ENCODE measurements at places on chromosomes 7 and 10.

- no peaks in the 10 kb centered on the region for H3K4me1 ChIP-seq
- no peak for DNase-seq
- H3K27me3 ChIP-seq = no peaks in the 10 kb centered on the region
- no peak overlapping the region for H3K4me3 ChIP-seq
- no peak overlapping the region for H3K27ac ChIP-seq
Measured at GRCh38 chr7:37297546-37297945, 151.1 kb downstream of the ELMO1 start.

GRCh38 chr7:130410868-130411541 lies 29.8 kb downstream of the CEP41 start:
- H3K27ac ChIP-seq = peak overlapping the region; percentile 57
- no peak for DNase-seq

DNA sequence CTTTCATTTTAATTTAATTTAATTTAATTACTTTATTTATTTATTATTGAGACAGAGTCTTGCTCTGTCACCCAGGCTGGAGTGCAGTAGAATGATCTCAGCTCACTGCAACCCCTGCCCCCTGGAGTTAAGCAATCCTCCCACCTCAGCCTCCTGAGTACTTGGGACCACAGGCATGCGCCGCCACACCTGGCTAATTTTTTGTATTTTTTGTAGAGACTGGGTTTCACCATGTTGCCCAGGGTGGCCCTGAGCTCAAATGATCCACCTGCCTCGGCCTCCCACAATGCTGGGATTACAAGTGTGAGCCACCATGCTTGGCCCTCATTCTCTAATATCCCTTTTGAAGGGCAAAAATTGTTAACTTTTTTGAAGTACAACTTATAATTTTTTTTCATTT lies 92.9 kb downstream of the XRCC2 start:
- H3K27ac ChIP-seq = no peak overlapping the region
- no peaks in the 10 kb centered on the region for H3K27me3 ChIP-seq
- no peaks in the 10 kb centered on the region for H3K36me3 ChIP-seq
- H3K4me1 ChIP-seq = no peaks in the 10 kb centered on the region
- no peak overlapping the region for H3K4me3 ChIP-seq

- peak overlapping the region; percentile 15 for H3K27ac ChIP-seq
- H3K4me3 ChIP-seq = no peak overlapping the region
- H3K36me3 ChIP-seq = peaks cover 4% of the 10 kb centered on the region
- H3K4me1 ChIP-seq = peaks cover 37% of the 10 kb centered on the region
- DNase-seq = no peak
Measured at GRCh38 chr7:29449569-29450260, 113.9 kb upstream of the PRR15 start.

DNA sequence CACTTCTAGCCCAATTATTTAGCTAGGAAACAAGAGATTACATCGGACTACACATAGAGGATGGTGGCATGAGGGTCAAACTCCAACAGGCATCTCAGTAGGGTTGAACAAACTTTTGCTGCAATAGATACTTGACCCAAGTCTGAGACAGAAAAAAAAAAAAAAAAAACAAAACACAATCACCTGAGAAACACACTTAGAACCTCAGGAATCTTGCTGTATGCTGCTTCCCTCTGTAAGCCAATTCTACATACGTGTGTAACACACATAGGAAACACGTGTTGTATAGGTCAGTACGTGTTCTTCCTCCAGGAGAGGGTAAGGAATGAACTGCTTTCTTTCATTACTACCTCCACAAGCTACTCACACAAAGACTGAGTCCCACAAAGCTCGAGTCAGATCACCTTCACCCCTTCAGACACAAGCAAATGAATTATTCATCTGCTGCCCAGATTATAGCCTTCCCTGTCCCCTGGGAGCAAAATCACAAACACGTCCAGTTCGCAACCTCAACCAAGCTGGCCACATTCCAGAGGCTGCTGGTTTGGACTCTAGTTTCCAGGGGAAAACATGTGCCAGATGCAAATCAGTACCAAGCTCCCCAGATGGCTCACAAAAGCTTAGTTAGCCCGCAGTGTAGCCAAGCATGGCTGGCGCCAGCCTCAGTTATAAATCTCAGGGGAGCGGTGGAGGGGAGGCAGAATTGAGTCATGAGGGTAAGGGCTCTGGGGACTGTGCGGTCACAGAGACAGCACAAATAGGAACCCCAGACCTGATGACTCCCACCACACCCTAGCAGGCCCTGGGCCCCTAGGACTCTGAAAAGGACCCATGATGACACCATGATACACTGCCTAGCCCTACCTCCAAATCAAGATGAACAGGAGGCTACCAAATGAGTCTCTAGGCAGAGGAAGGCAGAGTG lies 15.1 kb downstream of the PSAP start:
- no peak for DNase-seq
- peaks cover 5% of the 10 kb centered on the region for H3K36me3 ChIP-seq
- peaks cover 35% of the 10 kb centered on the region for H3K4me1 ChIP-seq
- no peaks in the 10 kb centered on the region for H3K27me3 ChIP-seq
- peak overlapping the region; percentile 81 for H3K27ac ChIP-seq

- DNase-seq = no peak
- no peaks in the 10 kb centered on the region for H3K36me3 ChIP-seq
- H3K27me3 ChIP-seq = no peaks in the 10 kb centered on the region
- no peak overlapping the region for H3K27ac ChIP-seq
- H3K4me3 ChIP-seq = no peak overlapping the region
- H3K4me1 ChIP-seq = no peaks in the 10 kb centered on the region
Measured at GRCh38 chr10:119007211-119007574, 22.3 kb upstream of the NANOS1 start.

- H3K4me3 ChIP-seq = no peak overlapping the region
- no peak overlapping the region for H3K27ac ChIP-seq
- H3K27me3 ChIP-seq = no peaks in the 10 kb centered on the region
- no peaks in the 10 kb centered on the region for H3K4me1 ChIP-seq
- peaks cover 3% of the 10 kb centered on the region for H3K36me3 ChIP-seq
Measured at GRCh38 chr7:11410656-11411644, 421.0 kb downstream of the THSD7A start.

GRCh38 chr7:94486216-94486615 lies 23.4 kb upstream of the CASD1 start:
- DNase-seq = no peak
- no peak overlapping the region for H3K4me3 ChIP-seq
- H3K27me3 ChIP-seq = no peaks in the 10 kb centered on the region
- H3K36me3 ChIP-seq = no peaks in the 10 kb centered on the region

- H3K4me3 ChIP-seq = no peak overlapping the region
- H3K4me1 ChIP-seq = peaks cover 1% of the 10 kb centered on the region
- no peak overlapping the region for H3K27ac ChIP-seq
- H3K36me3 ChIP-seq = no peaks in the 10 kb centered on the region
Measured at GRCh38 chr10:218798-219197, 83.5 kb downstream of the ZMYND11 start.

GRCh38 chr7:105044449-105045070 lies 30.6 kb downstream of the KMT2E start:
- no peaks in the 10 kb centered on the region for H3K27me3 ChIP-seq
- H3K4me3 ChIP-seq = no peak overlapping the region
- peaks cover 19% of the 10 kb centered on the region for H3K4me1 ChIP-seq
- H3K36me3 ChIP-seq = peaks cover 24% of the 10 kb centered on the region
- DNase-seq = no peak
- H3K27ac ChIP-seq = peak overlapping the region; percentile 30

GRCh38 chr10:49666054-49666615 lies 13.3 kb upstream of the C10orf53 start:
- H3K36me3 ChIP-seq = no peaks in the 10 kb centered on the region
- no peak overlapping the region for H3K4me3 ChIP-seq
- no peak for DNase-seq
- peaks cover 51% of the 10 kb centered on the region for H3K27me3 ChIP-seq

GRCh38 chr7:49707891-49708290 lies 65.5 kb upstream of the VWC2 start:
- DNase-seq = no peak
- no peak overlapping the region for H3K4me3 ChIP-seq
- H3K27ac ChIP-seq = no peak overlapping the region
- no peaks in the 10 kb centered on the region for H3K36me3 ChIP-seq
- no peaks in the 10 kb centered on the region for H3K4me1 ChIP-seq

GRCh38 chr10:113214331-113214730 lies 264.3 kb downstream of the TCF7L2 start:
- H3K27ac ChIP-seq = no peak overlapping the region
- DNase-seq = no peak
- no peak overlapping the region for H3K4me3 ChIP-seq
- no peaks in the 10 kb centered on the region for H3K27me3 ChIP-seq
- H3K4me1 ChIP-seq = peaks cover 2% of the 10 kb centered on the region
- H3K36me3 ChIP-seq = no peaks in the 10 kb centered on the region

DNA sequence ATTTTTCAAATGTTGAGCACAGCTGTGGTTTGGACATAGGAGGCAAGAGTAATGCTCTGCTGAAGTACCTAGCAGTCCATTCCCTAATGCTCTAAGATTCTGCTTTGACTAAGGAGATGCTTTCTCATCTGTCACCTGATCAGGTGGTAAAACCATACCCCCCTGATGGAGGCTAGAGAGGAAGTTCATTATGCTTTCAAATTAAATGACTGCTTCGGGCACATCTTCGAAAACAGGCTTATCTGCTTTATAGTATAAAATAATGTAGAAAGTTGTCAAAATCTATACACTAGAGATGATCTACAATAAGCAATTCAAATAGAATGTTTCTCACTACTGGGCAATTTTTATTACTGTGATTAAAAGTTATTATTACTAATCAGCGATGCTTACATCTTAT lies at the start of gene GNAT3:
Gene GNAT3 (minus strand): TSS at position 101 of the 400 bp plus-strand sequence. CDS start 138 bp downstream, outside the sequence.
- no peak within 1 kb of the TSS for H3K27ac ChIP-seq
- H3K4me1 ChIP-seq = peaks cover 8% of the 10 kb centered on the region
- no peaks in the 10 kb centered on the region for H3K27me3 ChIP-seq
- DNase-seq = no peak
- no peak within 1 kb of the TSS for H3K4me3 ChIP-seq

- no peak for DNase-seq
- H3K36me3 ChIP-seq = no peaks in the 10 kb centered on the region
- H3K27ac ChIP-seq = no peak overlapping the region
- peaks cover 17% of the 10 kb centered on the region for H3K27me3 ChIP-seq
- no peaks in the 10 kb centered on the region for H3K4me1 ChIP-seq
Measured at GRCh38 chr10:86017841-86018734, 348.5 kb downstream of the GRID1 start.

DNA sequence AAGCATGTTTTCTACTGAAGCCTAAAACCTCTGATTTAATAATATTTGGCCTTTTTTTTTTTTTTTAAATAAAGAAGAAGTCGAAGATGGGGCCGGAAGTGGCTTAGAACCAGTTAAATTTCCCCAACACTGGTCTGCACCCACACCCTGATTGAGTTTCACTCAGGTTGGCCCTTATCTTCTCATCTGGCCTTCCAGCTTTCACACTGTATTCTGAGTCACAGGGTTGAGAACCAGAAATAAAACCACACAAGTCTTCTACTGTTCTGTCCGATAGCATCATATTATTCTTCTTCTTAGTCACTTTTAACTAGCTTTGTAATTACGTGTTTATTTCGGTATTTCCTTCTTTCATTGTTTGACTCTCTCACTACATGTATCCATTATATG lies 9.9 kb downstream of the ZNF365 start:
- DNase-seq = no peak
- H3K4me3 ChIP-seq = no peak overlapping the region
- no peaks in the 10 kb centered on the region for H3K27me3 ChIP-seq
- no peaks in the 10 kb centered on the region for H3K36me3 ChIP-seq
- no peaks in the 10 kb centered on the region for H3K4me1 ChIP-seq

DNA sequence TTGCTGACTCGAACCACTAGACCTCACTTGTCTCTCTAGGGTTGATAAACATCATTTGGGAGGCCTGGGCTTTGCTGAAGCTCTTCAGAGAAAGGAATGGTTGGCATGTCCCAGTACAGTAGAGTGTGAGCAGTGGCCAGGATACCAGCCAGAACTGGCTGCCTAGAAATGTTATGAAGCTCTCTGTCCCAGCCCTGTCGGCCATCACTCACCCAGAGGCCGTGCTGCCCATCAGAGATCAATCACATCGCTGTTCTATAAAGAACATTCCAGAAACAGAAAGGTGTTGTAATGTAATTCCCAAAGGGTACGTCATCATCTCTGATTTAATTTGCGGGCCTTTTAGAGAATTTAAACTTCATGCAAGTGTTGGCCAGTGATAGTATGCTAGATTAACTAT lies 111.5 kb downstream of the PRPF18 start:
- H3K27ac ChIP-seq = no peak overlapping the region
- H3K27me3 ChIP-seq = peaks cover 49% of the 10 kb centered on the region
- H3K4me1 ChIP-seq = peaks cover 15% of the 10 kb centered on the region
- H3K36me3 ChIP-seq = peaks cover 56% of the 10 kb centered on the region
- no peak for DNase-seq

DNA sequence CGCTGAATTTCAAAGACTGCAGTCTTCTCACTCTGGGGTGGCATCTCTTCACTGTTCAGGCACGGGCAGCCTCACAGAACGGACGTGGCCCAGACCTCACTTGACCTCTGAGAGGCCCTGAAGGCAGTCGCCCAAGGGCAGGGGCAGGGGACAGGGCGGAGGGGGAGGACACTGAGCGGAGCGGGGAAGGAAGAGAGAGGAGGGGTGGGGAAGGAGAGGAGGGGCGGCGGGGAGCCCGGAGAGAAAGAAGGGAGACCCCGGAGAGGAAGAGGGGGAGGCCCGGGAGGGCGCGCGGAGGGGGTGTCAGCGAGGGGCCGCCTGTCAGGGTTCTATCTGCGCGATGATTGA lies 58.7 kb upstream of the COMTD1 start:
- H3K27ac ChIP-seq = peak overlapping the region; percentile 92
- DNase-seq = peak; percentile 30
- H3K4me3 ChIP-seq = peak overlapping the region; percentile 68
- H3K36me3 ChIP-seq = no peaks in the 10 kb centered on the region

DNA sequence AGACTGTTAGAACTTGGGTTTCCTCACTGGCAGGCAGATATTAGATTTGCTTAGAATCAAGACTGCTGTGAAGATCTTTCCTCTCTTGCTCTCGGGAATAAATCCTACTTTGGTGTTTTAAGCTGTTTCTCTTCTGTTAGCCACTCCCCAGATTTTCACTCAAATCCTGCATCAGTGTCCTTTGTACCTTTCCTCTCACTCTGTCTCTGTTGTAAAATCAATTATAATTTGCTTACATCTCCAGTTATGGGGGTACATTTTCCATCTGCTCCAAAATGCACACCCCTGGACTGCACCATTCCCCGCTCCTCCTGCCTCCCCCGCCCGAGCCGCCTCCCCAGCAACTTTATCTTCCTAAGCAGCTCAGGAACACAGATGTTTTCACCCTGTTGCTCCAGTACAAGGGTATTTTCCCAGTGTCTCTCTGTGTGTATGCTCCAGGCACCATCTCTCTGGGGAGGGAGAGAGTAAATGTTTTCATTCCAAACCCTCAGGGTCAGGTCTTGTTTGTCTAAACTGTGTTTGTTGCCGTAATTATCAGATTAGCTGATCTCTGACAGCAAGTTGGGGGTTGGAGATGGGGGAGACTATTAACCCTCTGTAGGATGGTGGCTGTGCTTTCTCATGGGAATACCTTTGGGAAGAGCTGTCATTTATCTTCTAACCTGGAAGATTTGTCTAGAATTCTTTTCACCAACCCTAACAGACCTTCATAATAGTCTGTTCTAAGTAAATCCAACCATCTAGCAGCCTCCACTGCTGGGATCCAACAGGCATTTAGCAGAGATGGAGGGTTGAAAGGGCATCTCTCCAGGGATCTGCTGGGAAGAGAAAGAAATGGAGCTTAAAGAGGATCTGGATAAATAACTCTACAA lies 20.4 kb upstream of the GOT1 start:
- H3K36me3 ChIP-seq = no peaks in the 10 kb centered on the region
- no peak for DNase-seq
- no peak overlapping the region for H3K27ac ChIP-seq
- no peak overlapping the region for H3K4me3 ChIP-seq
- peaks cover 28% of the 10 kb centered on the region for H3K27me3 ChIP-seq
